DND-41 (cell line): ENCODE measurements at places on chromosomes 12 and 14.

DNA sequence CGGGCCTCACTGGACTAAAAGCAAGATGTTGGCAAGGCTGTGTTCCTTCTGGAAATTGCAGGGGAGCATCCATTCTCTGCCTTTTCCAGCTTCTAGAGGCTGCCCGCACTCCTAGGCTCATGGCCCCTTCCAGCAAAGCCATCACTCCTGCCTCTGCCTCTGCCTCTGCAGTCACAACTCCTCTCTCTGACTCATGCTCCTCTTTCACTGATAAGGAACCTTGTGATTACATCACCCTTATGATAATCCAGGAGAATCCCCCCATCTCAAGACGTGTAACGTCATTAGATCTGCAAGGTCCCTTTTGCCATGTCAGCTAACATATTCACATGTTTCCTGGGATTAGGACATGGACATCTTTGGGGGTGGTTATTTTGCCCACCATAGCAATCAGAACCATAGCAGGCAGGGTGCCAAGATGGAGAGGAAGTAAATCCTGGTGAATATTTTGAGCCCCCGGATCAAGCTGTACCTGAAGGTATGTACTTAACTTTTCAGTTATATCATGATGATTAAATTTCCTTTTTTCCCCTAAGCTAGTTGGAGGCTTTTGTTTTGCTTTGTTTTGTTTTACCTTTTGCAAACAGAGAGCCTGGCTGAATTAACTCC, 123.6 kb downstream of the SCARB1 start:
- no peak for DNase-seq

GRCh38 chr12:2154050-2154449, 101.3 kb downstream of the CACNA1C start:
- no peak for DNase-seq

DNA sequence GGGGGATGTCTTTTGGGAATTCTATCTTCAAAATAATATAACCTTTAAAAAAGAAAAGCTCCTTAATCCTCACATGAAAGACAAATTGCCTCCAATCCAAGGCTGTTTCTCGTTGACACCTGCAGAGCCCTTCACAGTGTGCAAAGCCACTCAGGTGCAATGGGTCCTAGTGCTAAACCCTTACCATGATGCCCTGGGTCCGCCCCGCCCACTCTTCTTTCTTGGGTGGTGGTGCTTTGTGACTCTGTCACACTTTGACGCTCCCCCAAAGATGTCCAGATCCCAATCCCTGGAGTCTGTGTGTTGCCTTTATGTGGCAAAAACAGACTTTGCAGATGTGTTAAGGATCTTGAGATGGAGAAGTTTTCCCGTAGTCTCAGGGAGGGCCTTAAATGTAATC, 29.7 kb downstream of the CLMN start:
- no peak for DNase-seq

- no peak for DNase-seq
Observed at GRCh38 chr14:22563987-22564386, 25.0 kb downstream of the DAD1 start.

DNA sequence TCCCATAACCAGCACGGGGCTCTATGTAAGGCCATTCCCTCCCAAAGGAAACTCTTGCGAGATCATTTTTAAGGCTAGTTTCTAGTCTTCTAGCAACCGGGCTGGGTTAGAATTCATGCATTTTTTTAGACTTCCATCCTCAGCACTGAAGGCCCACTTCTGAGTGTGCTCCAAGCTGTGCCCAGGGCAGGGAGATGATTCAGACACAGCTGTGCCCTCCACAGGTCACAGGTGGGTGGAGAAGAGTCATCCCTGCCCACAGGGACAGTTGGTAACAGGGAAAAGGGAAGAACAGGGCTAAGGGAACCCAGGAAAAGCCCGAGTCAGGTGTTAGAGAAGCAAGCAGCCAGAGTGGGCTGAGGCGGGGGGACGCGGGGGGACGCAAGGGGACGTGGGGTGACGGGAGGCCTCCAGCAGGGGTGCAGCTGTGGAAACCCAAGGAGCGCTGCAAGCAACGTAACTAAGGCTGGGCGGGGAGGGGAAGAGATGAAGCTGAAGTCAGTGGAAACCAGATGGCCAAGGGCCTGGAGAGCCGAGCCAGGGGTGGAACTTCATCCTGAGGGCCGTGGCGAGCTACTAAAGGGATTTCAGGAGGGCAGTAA, 27.2 kb upstream of the PPP2R5C start:
- no peak for DNase-seq

- no peak for DNase-seq
Observed at GRCh38 chr12:40149673-40150260, 43.9 kb upstream of the SLC2A13 start.

- DNase-seq, result no peak
Observed at GRCh38 chr12:10505620-10506019, at the start of gene EIF2S3B. Gene EIF2S3B, plus strand, starts transcription at chr12:10505890. Its CDS starts 13 bp downstream, at chr12:10505903.

DNA sequence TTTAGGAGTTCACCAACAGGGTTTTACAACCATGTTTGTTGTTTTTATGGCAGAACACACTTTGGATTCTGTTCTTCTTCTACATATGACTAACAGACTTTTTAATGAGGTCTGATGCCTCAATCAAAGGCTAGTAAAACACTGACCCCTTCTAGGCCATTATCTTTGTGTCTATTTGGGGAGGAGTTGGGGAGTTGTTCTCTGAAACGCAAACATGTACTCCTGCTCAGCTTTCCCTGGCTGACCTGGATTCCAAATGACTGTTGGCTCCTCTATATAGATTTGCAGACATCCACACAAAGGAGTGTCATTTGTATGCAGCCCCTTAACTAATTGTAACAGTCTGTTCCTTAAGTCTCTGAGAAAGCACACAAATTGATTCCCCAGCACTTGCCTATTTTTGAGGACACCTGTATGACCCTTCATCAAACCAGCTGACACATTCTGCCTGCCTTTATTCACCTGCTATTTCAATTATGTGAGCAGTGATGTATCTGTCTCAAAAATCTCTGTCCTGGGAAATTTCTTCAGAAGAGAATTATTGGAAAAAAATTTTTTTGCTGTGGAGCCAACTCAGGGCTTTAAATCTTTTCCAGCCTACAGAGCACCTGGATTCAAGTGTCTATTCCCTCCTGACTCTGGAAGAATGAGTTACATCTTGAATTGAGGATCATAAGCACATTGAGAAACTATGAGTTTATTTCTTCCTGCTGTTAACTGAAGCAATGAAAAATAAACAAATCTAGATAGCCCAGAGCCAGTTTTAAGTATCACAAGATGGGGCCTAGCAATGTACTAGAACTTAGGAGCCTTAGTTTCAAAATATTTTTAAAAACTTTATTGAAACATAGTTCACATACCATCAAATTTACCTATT, 417.2 kb downstream of the RAD51B start:
- DNase-seq, result no peak
